ENCODE measurements at places on chromosomes 1 and 21.

GRCh38 chr1:2124446-2125198, 70.0 kb downstream of the FAAP20 start:
- DNase-seq = no peak

DNA sequence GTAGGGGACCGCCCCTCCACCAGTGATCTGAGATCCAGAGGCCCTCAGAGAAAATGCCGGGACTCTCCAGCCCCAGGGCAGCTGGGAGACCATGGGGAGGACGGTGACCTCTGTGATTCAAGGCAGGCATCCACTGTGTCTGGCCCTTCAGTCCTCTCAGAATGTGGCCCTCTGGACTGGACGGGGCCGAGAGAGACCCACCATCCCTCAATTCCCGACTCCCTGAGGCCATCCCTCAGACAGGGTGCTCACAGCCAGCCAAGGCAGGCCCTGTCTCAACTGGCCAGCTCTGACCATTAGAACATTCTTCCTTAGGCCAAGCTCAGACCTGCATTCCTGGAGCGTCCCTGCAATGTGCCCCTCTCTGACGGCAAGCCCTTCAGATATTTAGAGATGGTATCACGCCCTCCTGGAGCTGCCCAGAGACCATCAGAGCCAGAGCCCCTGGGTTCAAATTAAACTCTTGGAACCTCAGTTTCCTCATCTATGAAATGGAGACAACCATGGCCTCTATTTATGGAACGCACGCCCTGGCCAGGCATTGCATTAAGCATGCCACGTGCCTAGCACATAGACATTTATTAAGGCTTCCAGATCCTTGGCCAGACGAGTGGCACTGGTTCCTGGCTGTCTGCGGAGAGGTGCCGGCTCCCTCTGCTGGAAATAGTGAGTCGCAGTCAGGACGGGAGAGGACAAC, 9.6 kb upstream of the EPS8L3 start:
- peak; percentile 70 for DNase-seq

GRCh38 chr1:119773711-119774241, 5.1 kb upstream of the HMGCS2 start:
- DNase-seq = no peak

DNA sequence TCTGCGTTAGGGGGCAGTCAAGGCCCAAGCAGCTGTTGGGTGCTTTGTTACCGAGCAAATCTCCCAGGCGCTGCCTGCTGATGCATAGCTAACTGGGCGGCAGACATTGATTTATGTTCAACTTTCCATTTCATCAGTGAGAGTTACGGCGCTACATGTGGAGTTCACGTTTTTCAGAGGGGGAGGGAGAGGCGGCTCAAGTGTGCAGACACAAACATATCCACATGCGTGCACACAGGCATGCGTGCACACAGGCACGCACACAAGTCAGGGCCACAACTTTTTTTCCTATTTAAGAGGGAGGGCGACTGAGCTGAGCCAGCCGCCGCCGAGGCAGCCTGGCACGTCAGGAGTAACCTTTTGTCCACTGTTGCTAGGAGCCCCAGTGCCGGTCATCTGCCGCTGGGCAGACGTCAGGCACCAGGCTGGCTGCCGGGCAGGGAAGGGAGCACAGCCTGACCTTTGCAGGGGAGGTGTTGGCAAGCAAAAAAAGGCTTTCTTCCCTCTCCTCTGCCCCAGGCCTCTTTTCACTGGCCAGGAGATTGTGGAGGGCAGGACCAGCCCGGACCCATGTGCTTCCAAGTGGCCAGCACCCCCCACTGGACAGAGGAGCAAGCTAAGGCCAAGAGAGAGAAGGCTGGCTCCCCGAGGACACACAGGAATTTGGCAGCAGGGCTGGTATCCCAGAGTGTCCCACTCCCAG, 73.3 kb downstream of the MRPL37 start:
- DNase-seq = no peak

GRCh38 chr1:156706657-156707416, 1.5 kb upstream of the CRABP2 start:
- no peak for DNase-seq

DNA sequence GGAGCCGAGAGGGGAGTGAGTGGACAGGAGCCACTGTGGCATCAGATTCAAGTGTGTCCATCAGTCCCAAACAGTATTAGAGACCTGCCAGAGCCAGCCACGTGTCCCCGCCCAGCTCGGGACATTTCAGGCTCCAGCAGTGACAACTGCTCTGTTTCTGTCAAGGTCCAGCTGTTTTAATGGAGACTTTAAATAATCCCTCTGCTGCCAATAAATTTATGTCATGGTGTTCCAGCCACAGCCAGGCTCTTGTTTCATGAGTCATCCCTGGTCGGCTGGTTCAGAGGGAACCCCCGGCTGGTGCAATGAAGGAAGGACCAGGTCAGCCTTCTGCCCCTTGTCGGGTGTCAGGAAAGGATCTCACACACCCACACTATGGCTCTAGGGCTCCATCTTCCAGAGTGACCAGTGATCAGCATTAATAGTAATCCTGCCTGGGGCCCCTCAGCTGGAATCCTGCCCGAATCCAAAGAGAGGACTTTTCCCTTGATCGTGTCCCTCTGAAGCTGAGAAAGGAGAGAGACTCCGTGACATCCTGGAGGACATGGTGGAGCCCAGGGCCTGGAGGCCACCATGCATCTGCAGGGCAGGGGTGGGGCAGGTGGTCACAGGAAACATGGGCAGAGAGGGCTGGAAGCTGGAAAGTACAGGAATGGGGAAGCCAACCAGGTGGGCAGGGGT, 197.3 kb downstream of the MATN1 start:
- peak; percentile 79 for DNase-seq

Measured in HCT116 (cell line).